ENCODE measurements at places on chromosomes 13 and 19.

GRCh38 chr13:76874479-76874878, 11.7 kb downstream of the KCTD12 start:
- DNase-seq: no peak

DNA sequence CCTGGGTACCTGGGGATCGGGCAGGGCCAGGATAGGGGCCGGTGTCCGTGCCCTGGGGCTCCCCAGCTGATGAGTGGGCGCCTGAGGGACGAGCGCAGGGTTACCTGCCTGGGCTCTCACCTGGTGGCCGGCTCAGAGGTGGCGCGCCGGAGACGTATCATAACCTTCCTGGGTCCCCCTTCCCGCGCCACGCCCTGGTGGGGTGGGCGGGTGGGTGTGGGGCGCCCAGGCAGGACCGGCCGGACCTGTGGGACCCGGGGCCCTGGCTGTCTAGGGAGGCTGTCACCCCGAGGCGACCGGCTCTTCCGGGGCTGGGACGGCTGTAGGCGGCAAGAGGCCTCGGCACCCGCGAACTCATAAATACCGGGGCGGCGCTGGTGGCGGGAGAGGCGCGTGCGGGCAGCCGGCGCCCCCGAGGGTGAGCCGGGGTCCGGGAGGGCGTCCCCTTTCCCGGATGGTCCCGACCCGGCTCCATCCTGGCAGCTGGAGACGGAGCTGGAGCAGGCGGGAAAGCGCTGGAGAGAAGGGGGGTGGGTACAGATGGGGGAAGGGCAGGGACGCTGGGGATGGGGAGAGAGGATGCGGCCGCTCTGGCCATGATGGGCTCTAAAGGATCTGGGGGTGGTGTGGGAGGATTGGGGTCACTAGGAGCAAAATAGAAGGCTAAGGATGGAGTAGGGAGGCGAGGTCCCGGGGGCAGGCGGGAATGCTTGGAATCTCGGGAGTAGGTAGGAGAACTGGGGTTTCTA, at the start of gene ACP7:
Gene ACP7 (plus strand): TSS at position 386 of the 749 bp plus-strand sequence. CDS start 902 bp downstream, outside the sequence.
- no peak for DNase-seq

DNA sequence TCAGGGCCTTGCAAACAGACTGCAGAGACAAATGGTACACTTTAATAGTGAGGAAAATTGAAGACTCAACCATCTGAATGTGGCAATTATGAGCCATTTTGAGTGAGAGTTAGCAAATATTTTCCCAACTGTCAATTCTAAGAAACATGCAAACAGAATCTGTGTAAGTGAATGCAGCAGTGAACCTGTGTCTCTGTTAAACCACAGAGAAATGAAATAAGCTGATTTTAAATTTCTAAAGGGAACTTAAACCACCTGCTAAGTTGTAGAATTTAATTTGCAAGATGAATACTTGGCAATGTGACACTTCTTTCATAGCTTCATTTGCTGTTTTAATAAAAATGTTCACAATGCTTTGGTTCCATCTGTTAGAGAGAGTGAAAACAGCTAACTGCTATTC, 42.0 kb upstream of the TDRD3 start:
- no peak for DNase-seq

DNA sequence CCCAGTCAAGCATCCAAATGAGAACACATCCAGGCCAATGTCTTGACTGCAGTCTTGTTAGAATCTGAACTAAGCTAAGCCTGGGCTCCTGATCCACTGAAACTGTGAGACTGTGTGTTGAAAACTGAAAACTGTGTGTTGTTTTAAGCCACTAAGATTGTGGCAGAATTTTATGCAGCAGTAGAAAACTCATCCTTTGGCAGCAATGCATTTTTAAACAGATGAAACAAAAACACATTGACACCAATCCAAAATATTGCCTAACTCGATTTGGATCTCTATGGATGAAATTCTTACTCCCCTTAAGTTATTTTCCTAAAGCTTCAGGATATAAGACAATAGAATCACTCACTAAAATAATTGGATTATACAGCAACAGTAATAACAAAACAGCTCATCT, 202.3 kb upstream of the KLF12 start:
- DNase-seq: no peak

GRCh38 chr13:107373551-107373950, 805.6 kb upstream of the ARGLU1 start:
- DNase-seq: peak; percentile 54

- DNase-seq: no peak
Measured at GRCh38 chr13:98240135-98240534, 63.1 kb upstream of the RNF113B start.

DNA sequence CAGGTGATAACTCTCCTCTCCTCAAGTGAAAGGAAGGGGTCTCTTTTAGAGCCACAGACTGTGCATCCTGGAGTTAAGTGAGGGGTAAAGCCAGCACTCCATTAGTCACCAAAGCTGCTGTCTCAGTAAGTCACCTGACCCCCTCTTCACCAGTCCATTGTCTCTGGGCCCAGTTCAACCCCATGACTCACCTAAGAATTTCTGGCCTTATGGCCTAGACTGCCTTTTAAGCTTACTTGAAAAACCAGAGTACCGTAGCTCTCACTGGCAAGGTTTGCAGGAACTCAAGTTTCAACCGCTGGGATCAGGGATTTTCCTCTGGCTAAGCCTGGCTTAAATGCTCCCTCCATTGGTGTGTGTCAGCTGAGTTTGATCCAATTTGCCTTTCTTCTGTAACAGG, 23.4 kb upstream of the EID2 start:
- DNase-seq: no peak

DNA sequence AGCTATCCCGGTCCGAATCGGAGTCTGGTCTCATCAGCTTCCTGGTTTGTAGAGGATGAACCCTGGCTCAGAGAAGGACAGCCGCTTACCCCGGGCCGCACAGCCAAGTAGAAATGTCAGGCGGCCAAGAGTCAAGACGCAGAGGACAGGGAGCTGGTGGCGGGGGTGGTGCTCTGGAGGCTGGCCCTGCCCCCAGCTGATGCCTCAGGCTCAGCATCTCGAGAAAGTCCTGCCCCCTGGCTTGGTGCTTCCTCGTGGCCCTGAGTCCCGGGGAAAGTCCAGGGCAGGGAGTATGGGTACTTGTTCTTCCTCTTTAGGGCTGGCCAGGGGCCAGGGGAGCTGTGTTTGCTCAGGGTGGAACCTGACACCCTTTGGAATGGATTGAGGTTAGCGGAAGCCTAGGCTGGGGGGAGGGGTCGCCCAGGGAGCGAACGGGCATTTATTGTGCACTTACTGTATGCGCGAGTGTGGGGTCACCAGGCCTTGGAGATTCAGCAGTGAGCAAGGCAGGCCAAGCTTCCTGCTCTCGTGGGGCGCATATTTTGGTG, 2.2 kb downstream of the TJP3 start:
- DNase-seq: peak; percentile 76

DNA sequence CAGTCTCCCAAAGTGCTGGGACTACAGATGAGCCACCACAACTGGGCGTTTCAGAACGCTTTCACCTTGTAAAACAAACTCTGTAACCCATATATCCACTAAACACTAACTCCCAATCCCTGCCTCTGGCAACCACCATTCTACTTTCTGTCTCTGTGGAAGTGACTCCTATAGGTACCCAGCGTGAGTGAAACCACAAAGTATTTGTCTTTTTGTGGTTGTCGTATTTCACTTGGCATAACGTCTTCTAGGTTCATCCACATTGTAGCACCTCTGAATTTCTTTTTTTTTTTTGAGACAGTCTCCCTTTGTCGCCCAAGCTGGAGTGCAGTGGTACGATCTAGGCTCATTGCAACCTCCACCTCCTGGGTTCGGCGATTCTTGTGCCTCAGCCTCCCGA, 44.8 kb downstream of the BRD4 start:
- no peak for DNase-seq

- no peak for DNase-seq
Measured at GRCh38 chr19:33530296-33530695, 8.7 kb upstream of the PEPD start.

GRCh38 chr19:12034620-12035019, 859 bp downstream of the ZNF433 start:
- DNase-seq: peak; percentile 59

DNA sequence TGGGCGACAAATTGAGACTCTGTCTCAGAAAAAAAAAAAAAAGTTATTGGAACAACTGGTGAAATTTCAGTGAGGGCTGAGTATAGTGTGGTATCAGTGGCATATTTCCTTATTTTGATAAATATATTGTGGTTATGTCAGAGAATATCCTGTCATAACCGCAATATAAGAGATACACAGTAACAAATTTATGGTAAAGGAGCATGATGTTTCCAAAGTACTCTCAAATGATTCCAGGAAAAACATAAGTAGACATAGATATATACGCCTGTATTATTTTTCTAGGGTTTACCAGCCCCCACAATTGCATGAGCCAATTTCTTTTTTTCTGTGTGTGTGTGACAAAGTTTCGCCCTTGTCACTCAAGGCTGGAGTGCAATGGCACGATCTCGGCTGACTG, 5.7 kb upstream of the C5AR1 start:
- DNase-seq: peak; percentile 84

DNA sequence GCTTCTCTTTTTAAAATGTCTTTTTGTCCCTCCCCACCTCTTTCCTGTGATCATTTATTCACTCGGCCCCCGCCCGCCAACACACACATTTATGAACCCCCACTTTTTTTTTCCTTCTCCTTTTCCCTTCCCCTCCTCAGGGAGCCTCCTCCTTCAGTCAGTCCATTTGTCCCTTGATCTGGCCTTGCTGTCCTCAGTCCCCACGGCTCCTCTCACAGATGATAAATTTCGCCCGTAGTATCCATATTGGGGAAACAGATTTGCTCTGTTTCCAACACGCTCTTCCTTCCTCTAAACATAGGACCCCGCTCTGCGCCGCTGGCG, 2.0 kb downstream of the GSX1 start:
- no peak for DNase-seq

- DNase-seq: peak; percentile 58
Measured at GRCh38 chr13:97911311-97912138, 42.0 kb upstream of the IPO5 start.
